ENCODE measurements at places on chromosomes 2 and 18.

DNA sequence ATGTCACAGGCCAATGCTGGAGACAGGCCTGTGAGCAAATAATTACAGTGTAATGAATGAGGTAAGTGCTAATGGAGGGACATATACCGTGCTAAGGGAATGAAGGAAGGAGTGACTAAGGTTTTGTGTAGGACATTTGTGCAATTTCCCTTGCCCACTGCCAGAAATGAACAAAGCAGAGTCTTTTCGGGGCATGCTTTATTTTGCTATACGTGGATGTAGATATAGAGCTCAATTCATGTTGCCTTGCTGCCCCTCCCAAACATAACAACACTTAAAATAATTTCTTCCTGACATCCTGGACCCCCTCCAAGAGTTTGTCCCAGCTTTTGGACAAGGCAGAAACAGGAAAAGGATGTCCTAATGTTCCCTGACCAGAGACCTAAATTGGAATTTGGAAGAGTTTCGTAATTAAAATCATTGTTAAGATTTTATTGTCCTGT lies 23.7 kb upstream of the CD28 start:
- DNase-seq: no peak

GRCh38 chr2:109545828-109546713 lies 67.7 kb downstream of the SEPTIN10 start:
- DNase-seq: peak; percentile 68

DNA sequence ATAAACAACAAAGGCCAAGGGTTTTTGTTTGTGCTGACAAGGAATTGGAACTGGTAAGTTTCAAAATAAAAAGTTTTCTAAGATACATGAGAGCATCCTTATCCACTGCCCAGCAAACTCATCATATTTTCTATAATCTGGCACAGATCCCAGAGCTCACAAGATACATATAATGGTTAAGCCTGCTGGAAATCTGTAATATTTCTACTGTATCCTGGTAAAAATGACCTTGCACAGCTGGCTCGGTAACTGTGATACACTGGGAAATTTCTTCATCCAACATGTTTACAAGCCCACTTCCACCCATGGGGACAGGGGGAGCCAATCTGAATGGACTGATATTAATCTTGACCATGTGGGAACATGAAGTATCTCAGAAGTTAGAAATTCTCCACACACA lies 425.4 kb upstream of the MMADHC start:
- no peak for DNase-seq

DNA sequence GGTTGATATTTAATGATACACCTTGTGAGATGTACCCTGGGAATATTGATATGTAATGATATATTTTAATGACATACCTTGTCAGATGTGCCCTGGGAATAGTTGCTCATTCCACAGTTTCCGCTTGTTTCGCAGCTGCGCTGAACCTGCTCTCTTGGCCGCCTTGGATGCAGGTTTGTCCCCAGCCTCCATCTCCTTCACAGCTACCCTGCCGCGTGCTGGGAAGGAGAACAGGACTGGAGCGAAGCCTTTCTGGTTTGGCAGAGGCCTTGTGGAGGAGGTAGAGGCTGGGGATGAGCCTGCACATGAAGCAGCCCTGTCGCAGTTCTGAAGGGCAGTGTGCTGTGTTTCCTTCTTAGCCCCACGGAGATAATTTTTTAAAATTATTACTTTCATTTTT lies 14.6 kb downstream of the ATG4B start:
- DNase-seq: no peak

GRCh38 chr18:54948350-54948837 lies 10.9 kb downstream of the CCDC68 start:
- DNase-seq: no peak

Data from putamen (tissue), 1 donor.